MV-4-11 (cell line): ENCODE measurements at places on chromosomes 2 and 18.

- DNase-seq, result no peak
Measured at GRCh38 chr18:78751664-78752063, 228.0 kb upstream of the SALL3 start.

- DNase-seq, result no peak
Measured at GRCh38 chr2:232073026-232073425, 111.5 kb downstream of the DIS3L2 start.

GRCh38 chr18:49013291-49013691, 62.5 kb upstream of the SMAD7 start:
- DNase-seq, result no peak

GRCh38 chr2:218295029-218295428, 2.7 kb upstream of the TMBIM1 start:
- no peak for DNase-seq

GRCh38 chr2:46647766-46648742, 168.7 kb downstream of the TMEM247 start:
- DNase-seq, result no peak

GRCh38 chr2:19574778-19575260, 216.4 kb upstream of the OSR1 start:
- DNase-seq, result no peak
